ENCODE measurements at places on chromosomes 2 and 18.

GRCh38 chr2:171630812-171631626 is 56.2 kb upstream of the DYNC1I2 start:
- no peak for DNase-seq

DNA sequence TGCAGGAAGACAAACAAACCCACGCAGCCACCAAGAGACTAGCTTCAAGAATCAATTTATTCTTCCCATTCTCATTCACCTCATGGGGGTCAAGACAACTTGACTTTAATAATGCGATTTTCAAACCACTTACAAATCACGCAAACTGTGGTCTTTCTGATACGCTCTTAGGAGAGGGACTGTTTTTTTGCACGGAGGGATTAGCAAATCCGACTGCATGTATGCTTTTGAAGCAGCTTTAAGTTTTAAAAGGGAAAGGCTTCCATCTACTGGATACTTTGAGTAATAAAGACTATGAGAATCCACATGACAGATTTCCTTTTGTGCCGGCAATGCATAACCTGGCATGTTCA is 322.9 kb upstream of the KCNJ3 start:
- peak; percentile 60 for DNase-seq

DNA sequence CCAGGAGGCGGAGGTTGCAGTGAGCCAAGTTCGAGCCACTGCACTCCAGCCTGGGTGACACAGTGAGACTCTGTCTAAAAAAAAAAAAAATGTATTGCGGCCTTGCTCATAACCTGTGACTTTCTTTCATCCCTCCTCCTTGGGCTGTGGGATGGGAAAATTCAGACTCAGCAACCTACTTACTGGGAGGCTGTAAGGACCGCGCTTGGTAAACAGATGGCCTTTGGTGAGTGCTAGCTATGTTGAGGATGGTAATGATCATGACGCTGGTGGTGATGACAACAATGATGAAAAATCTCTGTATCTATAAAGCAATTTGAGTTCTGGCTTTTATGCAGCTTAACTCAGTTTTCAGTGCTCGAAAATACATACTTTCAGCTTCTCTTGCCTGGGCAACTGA is 64.7 kb upstream of the CCDC195 start:
- no peak for DNase-seq

GRCh38 chr2:61911510-61911909 is 6.0 kb downstream of the COMMD1 start:
- no peak for DNase-seq

DNA sequence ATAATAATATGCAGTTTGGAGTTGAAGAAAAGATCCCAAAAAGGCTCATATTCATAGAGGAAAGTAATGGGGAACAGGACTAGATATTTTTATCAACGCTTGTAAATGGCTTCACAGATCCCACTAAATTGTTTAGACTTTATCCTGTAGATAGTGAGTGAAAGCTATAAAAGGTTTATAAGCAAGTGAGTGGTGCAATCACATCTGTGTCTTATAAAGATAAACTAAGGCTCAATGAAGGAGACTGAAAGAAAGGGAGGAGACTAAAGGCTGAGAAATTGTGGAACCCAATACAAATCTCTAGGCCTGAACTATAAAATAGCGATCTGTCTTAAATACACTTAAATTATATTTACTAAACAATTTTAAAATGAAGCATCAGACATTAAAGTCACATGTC is 7.7 kb downstream of the SP3 start:
- no peak for DNase-seq

GRCh38 chr2:120749506-120750431 is 14.1 kb downstream of the GLI2 start:
- no peak for DNase-seq

- DNase-seq, result no peak
Measured at GRCh38 chr2:69251943-69252342, 135.1 kb downstream of the GFPT1 start.

DNA sequence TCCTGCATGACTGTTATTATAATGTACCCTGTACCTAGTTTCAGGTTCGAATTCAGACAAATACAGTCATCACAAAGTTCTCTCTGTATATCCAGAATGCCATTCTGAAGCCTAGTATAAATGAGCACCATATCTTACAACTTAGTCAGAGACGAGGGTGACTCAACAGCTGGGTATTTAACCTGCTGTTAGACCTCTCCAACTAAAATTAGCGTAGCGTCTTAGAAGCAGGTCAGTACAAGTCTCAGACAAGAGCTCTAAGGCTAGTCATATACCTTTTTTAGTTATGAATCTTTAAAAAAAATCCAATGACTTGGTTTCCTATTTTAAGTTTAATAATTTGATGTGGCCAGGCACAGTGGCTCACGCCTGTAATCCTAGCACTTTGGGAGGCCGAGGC is 74.1 kb downstream of the CABYR start:
- DNase-seq, result no peak

DNA sequence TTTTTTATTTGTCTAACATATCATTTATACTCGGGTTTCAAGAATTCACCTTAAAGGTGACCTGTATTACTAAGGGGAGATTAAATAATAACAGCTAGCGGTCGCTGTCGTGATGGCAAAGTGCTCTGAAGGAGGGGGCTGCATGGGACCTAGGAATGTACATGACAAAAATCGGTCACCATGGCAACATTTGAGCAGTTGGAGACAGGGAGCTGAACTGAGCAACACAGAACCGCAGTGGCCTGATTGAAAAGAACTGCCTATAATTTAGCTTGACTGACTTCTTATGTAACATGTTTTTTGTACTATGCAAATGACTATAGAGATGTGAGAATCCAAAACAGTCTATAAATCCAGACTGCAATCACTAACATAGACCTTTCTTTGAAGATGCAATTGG is 34.3 kb upstream of the EPHA4 start:
- no peak for DNase-seq

DNA sequence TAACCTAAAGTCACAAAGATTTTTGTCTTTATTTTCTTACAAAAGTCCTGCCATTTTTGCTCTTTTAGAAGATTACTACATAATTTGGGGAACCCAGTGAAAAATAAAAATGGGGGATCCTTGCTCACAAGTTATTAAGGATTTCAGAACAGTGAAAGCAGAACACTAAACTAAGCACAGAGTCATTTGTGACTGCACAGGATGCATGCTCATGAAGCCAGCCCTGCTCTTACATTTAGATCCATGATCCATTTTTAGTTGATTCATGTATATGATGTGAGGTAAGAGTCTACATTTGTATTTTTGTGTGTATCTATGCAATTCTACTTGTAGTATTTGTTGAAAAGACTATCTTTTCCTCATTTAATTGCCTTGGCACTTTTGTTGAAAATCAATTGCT is 21.8 kb downstream of the SP140L start:
- no peak for DNase-seq

- DNase-seq, result no peak
Measured at GRCh38 chr2:39256040-39256439, 12.3 kb upstream of the CDKL4 start.

DNA sequence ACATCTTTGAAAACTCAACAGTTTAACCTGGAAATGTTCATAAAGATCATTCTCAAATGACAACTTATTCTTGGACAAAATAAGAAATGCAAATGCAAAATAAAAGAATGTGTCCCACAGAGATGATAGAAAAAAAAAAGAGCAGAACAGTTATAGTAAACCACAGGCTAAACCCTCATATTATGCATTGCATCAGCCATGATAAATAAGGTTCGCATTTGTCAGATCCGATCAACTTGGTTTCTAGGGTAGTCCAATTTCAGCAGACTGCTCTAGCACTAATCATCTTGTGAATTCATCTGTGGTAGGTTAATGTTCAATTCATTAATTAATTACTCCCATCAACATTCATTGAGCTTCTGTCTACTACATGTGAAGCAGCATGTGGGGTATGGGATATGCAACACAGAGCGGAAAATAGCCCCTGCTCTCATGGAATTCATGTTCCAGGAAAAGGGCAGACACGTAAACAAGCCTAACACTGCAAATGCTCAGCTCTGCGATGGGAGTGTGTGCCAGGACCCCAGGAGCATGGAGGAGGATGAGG is 316.2 kb upstream of the REV1 start:
- no peak for DNase-seq

DNA sequence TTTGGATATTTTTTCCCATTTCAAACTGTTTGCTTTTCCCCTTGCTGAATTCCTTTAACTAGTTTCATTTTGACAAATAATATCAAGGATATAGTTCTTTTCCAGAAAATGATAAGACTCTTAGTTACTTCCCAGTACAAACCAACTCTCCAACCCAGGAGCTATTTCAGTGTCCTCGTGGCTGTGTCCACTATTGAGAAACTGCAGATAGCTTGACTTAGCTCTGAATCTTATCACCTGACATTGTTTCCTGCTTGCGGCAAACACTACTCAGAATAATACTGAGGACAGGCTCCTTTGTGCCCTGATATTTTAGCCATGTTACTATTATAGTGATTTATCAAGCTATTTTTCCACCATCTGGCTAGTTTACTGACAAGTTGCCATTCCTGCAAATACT is 74.6 kb downstream of the KLF7 start:
- DNase-seq, result no peak

- no peak for DNase-seq
Measured at GRCh38 chr2:20429528-20429927, 17.3 kb upstream of the RHOB start.

GRCh38 chr2:67845621-67846369 is 217.0 kb downstream of the C1D start:
- DNase-seq, result peak; percentile 47

GRCh38 chr18:3054780-3055179 is 41.8 kb upstream of the LPIN2 start:
- no peak for DNase-seq

DNA sequence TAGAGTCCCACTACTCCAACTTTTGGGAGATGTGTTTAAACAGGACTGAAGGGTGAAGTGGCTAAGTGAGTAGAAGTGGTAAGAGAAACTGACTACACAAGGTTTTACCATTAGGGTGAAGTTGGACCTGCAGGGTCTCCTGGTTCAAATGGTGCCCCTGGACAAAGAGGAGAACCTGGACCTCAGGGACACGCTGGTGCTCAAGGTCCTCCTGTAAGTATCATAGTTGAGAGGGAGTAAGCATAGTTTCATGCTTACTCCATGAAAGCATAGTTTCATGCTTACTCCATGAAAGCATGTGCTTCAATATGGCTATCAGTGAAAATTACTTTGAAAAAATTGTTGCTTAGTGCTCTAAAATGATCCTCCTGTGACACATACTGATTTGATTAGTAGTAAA is 19.1 kb downstream of the COL3A1 start:
- no peak for DNase-seq

DNA sequence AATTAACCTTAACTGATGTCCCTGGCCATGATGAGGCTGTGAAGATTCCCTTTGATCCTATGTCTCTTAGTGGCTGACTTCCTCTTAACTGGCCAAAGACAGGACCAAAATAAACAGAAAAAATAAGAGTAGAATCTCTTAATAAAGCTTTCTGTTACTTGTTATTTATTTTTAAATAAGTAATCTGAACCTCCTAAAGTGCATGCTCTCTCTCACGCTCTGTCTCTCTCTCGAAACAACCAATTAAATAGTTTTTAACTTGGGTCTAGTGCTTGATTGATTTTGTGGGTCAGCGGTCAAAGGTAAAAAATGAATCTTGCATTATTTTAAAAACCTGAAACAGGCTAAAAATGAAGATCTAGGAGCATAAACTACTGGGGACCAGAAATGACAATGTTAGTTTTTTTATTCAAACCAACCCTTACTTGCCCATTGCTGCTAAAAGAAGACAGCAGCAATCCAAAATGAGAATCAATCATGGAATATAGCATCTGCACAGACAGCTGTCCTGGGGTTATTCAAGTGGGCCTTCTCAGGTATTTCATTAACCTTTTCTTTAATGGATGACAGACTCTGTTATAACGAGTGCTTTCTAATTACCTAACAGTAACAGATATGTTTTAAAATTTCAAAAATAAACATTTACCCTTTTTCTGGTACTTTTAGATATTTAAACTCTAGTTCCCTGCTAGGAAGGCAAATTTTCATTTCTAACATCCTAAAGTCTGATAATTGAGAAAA is 11.2 kb downstream of the GAREM1 start:
- DNase-seq, result peak; percentile 28

- no peak for DNase-seq
Measured at GRCh38 chr2:231991664-231992063, 30.2 kb downstream of the DIS3L2 start.

GRCh38 chr2:28274911-28275685 is 117.6 kb upstream of the FOSL2 start:
- no peak for DNase-seq

- no peak for DNase-seq
Measured at GRCh38 chr2:188956961-188957360, 17.2 kb upstream of the COL3A1 start.

DNA sequence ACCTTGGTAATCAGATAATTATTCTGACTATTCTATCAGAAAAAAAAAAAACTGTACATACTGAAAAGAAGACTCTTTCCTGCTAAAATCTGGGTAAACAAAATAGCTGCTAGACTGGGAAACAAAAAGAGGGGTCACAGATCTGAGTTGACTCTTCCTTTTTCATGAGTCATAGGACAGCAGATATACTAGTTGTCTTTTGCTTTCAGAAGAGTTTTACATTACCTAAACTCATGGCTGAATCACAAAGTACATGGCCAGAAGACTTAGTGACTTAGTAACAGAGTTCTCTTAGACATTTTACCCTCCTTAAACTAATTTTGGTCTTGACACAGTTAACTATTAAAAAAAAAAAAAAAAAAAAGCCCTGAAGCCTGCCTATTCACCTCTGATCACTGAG is 834.0 kb upstream of the FSHR start:
- DNase-seq, result no peak

DNA sequence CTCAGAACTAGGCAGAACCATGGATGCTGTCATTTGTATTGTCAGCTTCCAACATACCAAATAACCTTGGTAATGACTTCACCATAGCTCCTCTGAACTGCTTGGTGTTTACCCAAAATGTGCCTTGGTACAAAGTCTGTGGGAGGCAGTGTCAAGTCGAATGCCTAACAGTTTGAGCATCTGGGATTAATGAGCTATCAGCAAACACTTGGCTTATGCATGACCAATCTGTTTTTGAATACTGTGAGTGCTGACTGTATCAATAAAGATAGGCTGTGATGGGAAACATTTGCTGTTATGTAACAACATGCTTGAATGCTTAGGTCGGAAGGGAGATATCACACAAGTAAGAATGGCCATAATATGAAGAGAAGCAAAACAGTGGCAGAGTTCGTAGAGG is 455.4 kb downstream of the CMPK2 start:
- no peak for DNase-seq

DNA sequence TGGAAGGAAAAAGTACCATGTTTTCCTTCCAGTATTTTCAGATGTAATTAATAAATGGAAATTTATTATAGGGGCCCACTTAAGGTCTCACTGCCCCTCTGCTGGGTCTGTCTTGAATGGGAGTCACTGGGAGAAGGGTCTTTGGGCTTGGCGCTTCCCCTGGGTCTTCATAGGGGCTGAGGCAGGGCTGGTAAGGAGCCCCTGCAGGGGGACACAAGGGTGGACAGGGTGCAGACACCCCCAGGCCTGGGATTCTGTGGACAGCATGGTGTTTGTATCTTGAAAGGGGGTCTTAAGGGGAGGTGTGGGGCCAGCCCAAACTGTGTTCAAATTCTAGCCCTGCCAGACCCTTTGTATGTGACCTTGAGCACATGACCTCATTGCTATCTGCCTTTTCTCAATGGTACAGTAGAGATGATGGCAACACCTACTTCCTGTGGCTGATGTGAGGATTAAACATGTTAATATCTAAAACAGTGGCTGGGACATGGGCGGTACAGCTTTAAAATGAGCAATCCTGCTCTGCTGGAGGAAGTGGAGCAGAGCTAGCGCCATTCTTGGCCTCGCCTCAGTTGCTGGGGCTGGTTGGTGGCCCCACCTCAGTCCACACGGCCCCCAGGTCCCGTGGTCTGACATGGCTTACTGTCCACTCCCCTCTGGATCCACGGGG is 71.6 kb downstream of the GNAL start:
- DNase-seq, result no peak

- no peak for DNase-seq
Measured at GRCh38 chr2:65044097-65044735, 12.0 kb upstream of the CEP68 start.
